ENCODE measurements at places on chromosomes 5 and 9.
A peak's percentile ranks its signal among the peaks of the same experiment; 100 is the strongest.

- no peak for DNase-seq
Measured at GRCh38 chr9:130043654-130044623, 950 bp upstream of the FNBP1 start.

- peak; percentile 79 for DNase-seq
Measured at GRCh38 chr5:43649256-43649655, 46.3 kb downstream of the NNT start.

DNA sequence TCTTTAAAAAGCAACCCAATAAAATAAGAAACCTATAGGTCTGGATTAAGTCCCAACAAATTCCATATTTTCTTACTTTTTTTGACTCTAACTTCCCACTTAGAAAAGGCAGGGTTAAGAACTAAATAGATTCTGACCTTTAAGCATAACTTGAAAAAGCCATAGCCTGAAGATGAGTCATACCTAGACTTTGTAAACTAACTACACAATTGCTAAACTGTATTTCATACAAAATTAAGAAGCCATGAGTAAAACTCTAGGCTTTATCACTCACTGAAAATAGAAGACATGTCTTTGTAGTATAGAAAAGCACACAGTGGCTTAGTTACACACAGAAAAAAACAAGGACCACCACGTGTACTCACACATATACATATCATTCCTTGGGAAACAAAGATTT lies 51.5 kb downstream of the MLLT3 start:
- peak; percentile 71 for DNase-seq

DNA sequence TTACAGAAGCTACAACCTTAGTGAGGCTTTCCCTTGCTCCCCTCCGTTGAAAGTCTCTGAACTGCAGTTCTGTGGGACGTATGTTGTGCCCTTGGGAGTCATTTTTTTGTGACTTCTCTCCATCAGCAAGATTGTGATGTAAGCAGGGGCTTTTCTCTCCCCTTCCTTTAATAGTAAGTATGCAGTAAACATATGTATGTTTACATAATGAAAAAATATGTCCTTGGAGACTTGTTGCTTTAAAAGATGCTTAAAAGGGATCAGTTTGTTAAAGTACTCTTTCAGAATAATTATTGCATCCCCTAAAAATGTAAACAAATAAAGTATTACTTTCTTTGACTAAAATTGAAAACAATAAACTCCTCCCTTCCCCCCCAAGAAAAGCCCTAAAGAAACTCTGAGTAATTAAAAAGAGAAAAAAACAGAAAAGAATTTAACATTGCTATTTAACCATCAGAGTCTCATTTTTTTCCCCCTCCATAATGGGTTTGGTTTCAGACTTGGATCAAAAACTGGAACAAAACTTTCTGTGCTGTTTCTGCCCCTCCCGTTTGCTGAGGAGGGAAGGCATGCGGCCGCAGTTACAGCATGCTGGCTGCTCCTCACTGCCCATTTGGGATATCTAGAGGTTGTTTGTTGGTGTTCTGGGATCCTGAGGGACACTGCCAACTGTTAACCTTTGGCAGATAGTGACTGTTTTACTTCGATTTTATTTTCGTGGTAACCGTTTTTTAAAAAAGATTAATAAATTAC lies 40.2 kb downstream of the TRIO start:
- no peak for DNase-seq

DNA sequence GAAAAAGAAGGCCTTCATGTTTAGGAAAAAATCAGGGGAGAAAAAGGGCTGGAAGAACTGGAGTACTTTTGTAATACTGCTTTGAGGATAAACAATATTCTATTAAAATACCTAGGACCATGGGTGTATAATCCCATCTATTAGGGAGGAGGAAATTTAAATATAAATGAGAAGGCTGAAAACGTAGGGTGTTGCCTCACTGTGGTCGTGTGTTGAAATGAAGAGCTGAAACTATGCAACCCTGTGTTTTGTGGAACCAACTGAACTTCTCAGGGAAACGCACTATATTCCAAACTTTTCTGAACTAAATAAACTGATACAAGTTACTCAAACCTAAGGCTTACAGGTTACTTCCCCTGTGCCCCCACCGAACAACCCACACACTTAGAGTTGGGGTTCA lies 4.5 kb upstream of the CNTLN start:
- no peak for DNase-seq

- no peak for DNase-seq
Measured at GRCh38 chr9:228929-229695, 14.4 kb downstream of the DOCK8 start.

GRCh38 chr5:42675602-42676001 lies 81.0 kb upstream of the CCDC152 start:
- no peak for DNase-seq

Data from astrocyte of the spinal cord (primary cell).